ENCODE measurements at places on chromosomes 5 and 9.

DNA sequence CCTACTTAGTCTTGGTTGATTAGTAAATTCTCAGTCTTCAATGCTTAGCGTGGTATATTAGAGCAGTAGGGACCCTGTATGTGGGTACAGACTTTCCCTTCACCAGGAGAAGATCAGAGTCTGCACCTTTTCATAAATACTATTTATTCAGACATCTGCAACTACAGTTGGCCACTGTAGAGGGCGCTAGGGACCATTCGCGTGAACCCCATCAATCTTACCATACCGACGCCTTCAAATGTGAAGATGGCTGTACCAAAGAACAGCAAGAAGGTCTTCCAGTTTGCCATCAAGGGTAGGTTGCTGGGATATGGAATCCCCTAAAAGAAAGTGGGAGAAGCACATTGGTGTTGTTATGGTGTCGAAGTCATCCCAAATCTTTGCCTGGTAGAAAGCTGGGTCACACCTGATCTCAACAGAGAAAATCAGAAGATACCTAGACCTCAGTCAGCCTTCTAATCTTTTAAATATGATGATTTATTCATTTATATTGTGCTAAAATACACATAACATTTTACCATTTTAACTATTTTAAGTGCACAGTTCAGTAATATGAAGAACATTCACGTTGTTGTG, 19.1 kb downstream of the SLC36A3 start:
- no peaks in the 10 kb centered on the region for H3K27me3 ChIP-seq
- no peak overlapping the region for H3K4me3 ChIP-seq
- no peak overlapping the region for H3K27ac ChIP-seq

- H3K27me3 ChIP-seq, result no peaks in the 10 kb centered on the region
- H3K4me3 ChIP-seq, result no peak overlapping the region
Observed at GRCh38 chr9:133367221-133367620, 8.6 kb downstream of the SURF4 start.

- peak overlapping the region; percentile 81 for H3K27ac ChIP-seq
- H3K36me3 ChIP-seq, result peaks cover 52% of the 10 kb centered on the region
- H3K4me3 ChIP-seq, result peak overlapping the region; percentile 85
Observed at GRCh38 chr5:58458141-58458742, 1.6 kb downstream of the PLK2 start.

DNA sequence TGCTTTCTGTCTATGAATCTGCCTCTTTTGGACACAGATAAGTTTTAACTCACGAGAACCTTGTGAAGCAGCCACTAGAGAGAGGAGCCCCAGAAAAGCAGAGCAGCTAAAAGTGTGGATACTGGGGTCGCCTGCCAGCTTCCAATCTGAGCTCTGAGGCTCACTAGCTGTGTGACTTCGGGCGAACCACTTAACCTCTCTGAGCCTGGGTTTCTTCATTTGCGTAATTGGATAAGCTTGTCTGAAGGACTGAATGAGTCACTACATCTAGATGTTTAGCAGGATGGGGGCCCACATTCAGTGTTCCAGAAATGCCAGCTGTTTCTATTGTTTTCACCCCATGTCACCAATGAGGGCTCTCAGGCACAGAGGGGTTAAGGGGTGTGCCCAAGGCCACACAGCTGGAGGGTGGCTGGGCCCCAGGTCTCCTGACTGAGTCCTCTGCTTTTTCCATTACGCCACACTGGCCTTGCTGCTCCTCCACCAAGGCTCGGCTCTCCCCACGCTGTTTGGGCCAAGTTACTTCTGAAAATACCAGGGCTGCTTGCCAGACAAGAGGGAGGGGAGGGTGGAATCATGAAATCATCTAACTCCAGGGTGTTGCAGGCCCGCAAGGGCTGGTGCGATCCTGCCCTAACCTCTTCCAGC, 36.2 kb downstream of the SH3PXD2B start:
- DNase-seq, result peak; percentile 95
- peaks cover 28% of the 10 kb centered on the region for H3K36me3 ChIP-seq
- H3K4me1 ChIP-seq, result peaks cover 30% of the 10 kb centered on the region
- no peaks in the 10 kb centered on the region for H3K27me3 ChIP-seq
- H3K27ac ChIP-seq, result peak overlapping the region; percentile 60

DNA sequence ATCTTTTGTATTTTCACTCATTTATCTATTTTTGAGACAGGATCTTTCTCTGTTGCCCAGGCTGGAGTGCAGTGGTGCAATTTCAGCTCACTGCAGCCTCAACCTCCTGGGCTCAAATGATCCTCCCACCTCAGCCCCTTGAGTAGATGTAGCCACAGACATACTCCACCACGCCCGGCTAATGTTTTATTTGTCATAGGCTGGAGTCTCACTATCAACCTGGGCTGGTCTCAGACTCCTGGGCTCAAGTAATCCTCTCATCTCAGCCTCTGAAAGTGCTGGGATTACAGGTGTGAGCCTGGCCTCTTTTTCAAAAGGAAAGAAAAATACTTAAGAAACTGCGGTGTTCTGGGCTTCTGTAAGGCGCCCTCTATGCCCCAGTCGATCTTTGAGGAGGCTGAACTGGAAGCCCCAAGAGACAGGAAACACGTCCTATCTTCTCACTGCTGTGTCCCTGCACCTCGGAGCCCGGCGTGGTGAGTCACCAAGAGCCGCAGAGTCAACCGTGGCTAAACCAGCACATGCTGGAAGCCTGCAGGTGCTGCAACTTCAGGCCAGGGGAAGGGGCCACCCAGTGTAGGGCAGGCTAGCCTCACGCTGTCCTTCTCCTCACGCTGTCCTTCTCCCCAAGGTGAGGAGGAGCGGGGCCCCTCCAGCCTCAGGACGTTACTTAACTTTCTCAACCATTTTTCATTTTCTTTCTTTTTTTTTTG, 15.2 kb upstream of the LHX3 start:
- H3K4me3 ChIP-seq, result no peak overlapping the region
- H3K27me3 ChIP-seq, result no peaks in the 10 kb centered on the region
- no peak overlapping the region for H3K27ac ChIP-seq
- peaks cover 17% of the 10 kb centered on the region for H3K36me3 ChIP-seq

DNA sequence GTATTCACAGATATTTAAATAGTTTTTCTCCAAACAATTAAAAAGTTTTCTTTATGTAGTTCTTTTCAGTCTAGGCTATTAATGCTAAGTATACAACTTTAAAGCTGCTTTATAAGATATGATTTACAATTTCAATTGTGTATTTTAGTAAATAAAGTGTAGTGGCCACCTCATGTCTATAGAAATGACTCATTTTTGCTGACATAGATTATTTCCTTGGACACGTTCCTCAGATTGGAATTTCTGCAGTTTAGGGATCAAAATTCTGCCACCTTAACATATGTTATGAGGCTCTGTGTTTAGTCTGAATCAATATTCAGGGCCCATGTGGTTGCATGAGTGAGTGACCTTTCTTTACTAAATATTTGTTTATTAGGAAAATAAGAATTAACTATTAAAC, 750.2 kb downstream of the IRX1 start:
- DNase-seq, result no peak
- no peak overlapping the region for H3K27ac ChIP-seq
- H3K4me1 ChIP-seq, result no peaks in the 10 kb centered on the region
- H3K36me3 ChIP-seq, result no peaks in the 10 kb centered on the region
- no peaks in the 10 kb centered on the region for H3K27me3 ChIP-seq

- no peak overlapping the region for H3K4me3 ChIP-seq
- H3K4me1 ChIP-seq, result peaks cover 31% of the 10 kb centered on the region
- no peak for DNase-seq
- no peaks in the 10 kb centered on the region for H3K27me3 ChIP-seq
- peak overlapping the region; percentile 54 for H3K27ac ChIP-seq
Observed at GRCh38 chr5:136014049-136015002, 14.5 kb upstream of the TGFBI start.

GRCh38 chr5:171911152-171911551, 95.3 kb downstream of the FBXW11 start:
- H3K36me3 ChIP-seq, result peaks cover 5% of the 10 kb centered on the region
- no peaks in the 10 kb centered on the region for H3K27me3 ChIP-seq
- H3K4me3 ChIP-seq, result no peak overlapping the region
- no peak overlapping the region for H3K27ac ChIP-seq
- H3K4me1 ChIP-seq, result peaks cover 4% of the 10 kb centered on the region
- DNase-seq, result no peak

DNA sequence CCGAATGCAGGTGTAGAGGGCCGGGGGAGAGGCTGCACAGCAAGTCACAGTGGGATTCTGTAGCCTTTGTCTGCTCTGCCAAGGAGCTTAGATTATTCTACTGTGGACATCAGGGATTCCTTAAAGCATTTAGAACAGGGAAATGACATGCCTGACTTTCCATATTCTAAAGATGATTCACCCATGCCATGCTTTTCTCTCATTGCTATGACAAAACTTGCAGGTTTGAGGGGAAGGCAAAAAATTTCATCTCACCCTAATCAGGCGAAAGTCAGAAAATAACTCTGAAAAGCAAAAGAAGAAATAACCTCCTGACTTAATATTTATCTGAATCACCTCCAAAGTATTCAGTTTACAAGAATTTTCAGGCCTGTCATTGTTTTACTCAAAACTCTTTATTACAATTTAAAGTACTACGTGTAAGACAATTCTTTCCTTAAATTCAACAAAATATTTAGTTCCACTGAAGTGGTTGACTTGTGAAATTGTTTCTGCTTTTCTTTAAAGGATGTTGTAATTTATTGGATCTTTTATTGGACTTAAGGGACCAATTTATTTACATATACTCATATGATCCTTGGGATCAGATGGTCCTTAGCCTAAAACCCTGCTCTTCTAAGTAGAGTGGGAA, 30.0 kb upstream of the GAS1 start:
- DNase-seq, result peak; percentile 75
- H3K4me1 ChIP-seq, result peaks cover 19% of the 10 kb centered on the region
- no peaks in the 10 kb centered on the region for H3K36me3 ChIP-seq
- no peak overlapping the region for H3K4me3 ChIP-seq

- no peak overlapping the region for H3K4me3 ChIP-seq
- peaks cover 3% of the 10 kb centered on the region for H3K4me1 ChIP-seq
- H3K27me3 ChIP-seq, result no peaks in the 10 kb centered on the region
- peaks cover 2% of the 10 kb centered on the region for H3K36me3 ChIP-seq
- no peak overlapping the region for H3K27ac ChIP-seq
Observed at GRCh38 chr5:139382807-139383206, 290 bp downstream of the SLC23A1 start.

DNA sequence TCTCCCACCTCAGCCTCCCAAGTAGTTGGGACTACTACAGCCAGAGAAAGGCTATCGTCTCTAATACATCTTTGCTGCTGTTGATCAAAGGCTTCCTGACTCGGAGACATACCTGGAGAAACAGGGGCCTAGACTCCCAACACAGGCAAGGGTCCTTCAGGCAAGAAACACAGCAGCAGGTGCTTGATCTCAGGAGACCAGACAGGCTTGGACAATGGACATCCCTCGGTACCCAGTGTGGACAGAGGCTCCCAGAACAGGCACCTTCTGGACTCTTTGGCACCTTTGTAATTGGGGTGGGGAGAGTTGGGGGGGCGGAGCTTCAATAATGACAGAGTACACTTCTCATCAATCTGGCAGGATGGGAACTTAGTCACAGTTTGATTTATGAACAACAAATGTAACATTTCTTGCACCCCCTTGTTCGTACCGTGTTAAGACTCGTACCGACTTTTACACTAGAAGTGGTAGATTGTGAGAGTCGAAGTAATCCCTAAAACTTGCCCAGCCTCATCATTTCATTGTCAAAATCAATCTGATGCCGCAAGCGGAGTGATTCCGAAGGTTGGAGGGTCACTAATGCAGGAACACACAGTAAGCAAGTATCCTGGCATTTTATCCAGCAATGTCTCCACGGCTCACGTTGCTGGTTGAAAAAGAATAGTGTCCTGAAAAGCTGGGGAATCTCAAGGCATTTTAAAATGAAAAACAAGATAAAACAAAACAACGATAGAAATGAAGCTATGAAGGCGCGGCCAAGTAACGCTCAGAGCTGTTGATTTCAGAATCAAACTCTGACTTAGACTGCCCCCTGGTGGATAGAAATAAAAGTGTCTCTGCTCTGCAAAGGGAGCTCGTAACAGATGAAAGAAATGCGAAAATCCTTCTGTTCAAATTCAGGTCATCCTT, 46.4 kb upstream of the STK32A start:
- H3K36me3 ChIP-seq, result no peaks in the 10 kb centered on the region
- no peak overlapping the region for H3K4me3 ChIP-seq
- H3K27me3 ChIP-seq, result no peaks in the 10 kb centered on the region
- peak; percentile 59 for DNase-seq
